NCI-H2029 (cell line): ENCODE measurements at places on chromosomes 6 and 20.

DNA sequence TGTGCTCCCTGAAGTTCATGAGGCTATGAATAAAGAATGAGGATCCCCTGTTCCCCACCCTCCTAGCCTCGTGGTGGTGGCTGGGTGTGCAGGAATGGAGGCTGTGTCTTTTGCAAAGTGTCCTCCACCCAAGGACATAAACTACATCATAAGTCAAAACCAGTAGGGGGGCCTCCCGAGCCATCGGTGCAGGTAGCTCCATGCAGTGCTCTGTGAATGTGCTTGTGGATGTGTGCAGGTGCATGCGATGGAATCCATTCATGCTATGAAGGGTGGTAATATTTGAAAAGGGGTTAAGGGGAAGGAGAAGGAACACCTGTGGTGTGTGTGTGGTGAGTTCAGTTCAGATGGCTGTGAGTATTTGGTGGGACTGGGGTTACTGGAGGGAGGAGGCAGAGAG, 197.3 kb downstream of the NRN1 start:
- no peak for DNase-seq

- DNase-seq, result peak; percentile 87
Observed at GRCh38 chr6:169212897-169213813, 40.5 kb downstream of the THBS2 start.

DNA sequence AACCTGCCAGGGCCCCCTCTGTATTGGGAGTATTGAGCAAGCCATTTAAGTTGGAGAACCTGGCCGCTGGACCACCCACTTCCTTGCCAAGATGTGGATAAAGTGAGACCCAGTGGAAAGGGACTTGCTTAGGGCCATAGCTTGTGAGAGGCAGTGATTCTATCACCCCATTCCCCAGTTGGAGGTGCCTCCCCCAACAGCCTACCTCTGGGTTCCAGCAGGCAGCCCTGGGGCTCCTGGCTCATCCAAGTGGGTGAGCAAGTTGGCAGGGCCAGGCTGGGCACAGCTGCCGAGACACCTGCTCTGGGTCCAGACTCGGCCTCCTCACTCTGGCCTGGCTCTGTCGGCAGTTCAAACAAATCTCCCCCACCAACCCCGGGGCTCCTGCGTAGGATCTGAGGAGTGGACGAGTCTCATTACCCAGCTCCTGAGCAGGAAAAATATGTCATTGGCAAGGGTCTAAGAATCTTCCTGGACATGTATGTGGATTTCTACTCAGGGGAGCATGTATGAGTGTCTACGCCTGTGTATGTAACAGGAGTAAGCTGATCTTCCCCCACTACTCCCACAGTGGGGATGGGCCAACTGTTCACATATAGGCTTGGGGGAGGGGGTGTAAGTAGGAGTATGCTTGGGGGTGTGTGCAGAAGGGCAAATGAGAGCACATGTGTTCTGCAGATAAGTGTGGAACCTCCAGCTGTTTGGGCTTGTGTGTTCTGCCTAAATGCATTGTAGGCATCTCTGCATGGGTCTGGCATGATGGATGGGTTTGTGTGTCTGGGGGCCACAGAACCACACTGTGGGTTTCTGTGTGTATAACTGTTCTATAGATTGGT, 1.9 kb downstream of the ID1 start:
- peak; percentile 85 for DNase-seq

- DNase-seq, result peak; percentile 9
Observed at GRCh38 chr20:23362392-23363256, 642 bp downstream of the GZF1 start.

DNA sequence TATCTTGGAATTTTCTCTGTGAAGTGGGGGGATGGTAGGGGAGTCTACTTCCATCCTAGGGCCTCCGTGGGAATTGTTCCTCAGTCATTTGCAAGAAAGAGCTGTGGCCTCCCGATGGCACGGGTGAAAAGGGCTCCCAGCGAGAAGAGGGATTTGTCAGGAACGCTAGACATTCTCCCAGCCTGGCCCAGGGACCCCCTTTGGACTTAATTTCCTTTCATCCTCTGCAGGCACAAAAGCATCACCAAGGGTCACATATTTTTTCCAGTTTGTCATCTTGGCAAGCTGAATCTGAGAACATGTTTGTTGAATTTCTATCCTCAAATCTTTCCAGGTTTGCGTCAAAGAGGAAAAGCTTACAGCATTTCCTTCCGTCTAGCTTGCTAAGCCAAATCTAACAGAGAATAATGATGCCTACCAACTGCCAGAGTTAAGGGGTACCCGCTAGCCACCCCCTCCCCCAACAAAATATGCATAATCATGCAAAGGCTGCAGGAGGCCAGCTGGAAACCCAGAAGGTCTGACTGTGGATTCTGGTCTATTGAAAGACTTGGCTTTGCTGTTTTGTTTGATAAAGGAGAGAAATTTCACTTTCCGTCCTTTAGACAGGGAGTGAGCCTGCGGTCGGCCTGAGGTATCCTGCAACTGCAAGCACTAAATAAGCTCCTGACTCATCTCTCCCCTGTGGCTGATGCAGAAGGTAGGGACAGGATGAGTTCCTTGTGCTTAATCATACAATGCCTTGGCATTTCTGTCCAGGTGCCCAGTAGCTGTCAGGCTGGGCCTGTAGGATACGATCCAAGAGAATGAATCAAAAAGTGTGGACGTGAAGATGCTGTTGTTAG, 23.1 kb downstream of the PSMG4 start:
- no peak for DNase-seq
